ENCODE measurements at places on chromosomes 5 and 9.

DNA sequence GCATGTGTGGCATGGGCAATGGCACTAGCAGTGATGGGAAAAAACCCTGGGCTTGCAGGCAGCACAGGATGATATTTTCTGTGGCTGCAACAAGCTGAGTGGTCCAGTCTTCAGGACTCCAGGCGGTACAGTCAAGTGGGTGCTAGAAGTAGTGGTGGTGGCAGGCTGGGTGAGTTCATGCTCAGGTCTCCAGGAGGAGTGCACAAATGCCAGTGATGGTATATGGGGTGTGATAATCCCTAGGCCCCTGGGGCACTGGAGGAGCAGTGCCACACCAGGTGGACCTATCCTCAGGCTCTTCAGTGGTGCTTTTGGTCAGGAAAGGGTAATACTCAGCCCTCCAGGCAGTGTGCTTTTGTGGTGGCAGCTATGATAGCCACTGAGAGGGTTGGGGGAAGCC, 496.4 kb downstream of the PRR16 start:
- no peak for DNase-seq

- no peak for DNase-seq
These were observed 44.3 kb upstream of the EXOC3 start for GRCh38 chr5:398475-399295.

DNA sequence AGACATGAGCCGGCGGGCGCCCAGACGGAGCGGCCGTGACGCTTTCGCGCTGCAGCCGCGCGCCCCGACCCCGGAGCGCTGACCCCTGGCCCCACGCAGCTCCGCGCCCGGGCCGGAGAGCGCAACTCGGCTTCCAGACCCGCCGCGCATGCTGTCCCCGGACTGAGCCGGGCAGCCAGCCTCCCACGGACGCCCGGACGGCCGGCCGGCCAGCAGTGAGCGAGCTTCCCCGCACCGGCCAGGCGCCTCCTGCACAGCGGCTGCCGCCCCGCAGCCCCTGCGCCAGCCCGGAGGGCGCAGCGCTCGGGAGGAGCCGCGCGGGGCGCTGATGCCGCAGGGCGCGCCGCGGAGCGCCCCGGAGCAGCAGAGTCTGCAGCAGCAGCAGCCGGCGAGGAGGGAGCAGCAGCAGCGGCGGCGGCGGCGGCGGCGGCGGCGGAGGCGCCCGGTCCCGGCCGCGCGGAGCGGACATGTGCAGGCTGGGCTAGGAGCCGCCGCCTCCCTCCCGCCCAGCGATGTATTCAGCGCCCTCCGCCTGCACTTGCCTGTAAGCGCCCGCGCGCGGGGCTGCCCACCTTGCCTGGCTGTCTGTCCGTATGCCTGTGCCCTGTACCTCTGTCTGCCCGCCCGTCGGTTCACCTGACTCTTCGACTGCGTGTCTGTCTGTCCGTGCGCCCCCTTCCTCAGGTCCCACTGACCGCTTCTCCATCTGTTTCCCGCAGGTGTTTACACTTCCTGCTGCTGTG, 412 bp downstream of the FGF18 start:
- peak; percentile 58 for DNase-seq

- peak; percentile 95 for DNase-seq
These were observed 100.4 kb downstream of the TTLL11 start for GRCh38 chr9:121992571-121993212.

GRCh38 chr5:86879086-86879485, 261.3 kb downstream of the COX7C start:
- DNase-seq = no peak

DNA sequence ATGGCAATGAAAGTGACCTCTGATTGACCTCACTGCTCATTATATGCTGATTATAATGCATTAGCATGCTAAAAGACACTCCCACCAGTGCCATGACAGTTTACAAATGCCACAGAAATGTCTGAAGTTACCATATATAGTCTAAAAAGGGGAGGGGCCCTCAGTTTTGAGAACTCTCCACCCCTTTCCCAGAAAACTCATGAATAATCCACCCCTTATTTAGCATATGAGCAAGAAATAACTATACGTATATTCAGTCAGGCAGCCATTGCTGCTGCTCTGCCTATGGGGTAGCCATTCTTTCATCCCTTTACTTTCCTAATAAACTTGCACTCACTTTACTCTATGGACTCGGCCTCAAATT, 163.1 kb downstream of the ESM1 start:
- no peak for DNase-seq

DNA sequence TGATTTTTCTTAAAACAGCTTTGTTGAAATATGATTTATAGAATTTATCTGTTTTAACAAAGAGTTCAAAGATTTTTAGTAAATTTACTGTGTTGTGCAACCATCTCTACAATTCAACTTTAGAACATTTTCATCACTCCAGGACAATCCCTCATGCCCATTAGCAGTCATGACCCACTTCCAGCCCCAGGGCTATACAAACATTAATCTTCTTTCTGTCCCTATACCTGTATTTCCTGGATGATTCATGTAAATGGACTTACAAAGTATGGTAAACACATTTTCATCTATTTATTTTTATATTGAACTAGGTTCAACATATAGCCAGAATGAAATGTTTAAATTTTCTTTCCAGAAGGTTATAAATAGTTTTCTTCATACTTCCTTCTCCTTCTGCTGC, 127.8 kb upstream of the CCDC180 start:
- no peak for DNase-seq

DNA sequence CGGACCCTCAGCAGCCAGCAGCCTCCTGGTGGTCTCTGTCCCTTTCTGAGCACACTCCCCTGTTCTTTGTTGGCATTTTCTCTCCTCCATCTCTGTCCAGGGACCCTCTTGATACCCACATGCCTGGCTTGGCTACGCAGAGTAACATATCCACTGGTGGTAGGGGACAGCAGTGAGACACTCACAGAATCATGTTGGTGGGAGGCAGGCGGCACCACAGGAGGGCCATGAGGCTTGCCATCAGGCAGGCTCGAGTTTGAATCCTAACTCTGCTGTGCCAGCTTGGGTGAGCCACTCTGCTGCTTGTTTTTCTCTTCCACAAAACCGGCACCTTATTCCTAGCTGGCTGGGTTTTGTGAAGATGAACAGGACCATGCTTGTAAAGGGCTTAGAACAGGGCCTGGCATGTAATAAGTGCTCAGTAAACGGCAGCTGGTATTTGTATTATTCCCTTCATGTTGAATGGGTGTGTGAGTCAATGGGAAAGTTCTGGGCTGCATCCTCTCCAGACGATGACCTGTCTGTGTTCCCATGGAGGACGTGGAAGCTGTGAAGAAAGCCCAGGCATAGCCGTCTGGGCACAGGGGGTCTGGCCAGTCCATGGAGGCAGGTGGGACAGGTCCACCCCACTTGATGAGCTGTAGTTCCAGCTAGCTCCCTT, 2.3 kb downstream of the COL27A1 start:
- DNase-seq = no peak

- no peak for DNase-seq
These were observed 41.5 kb downstream of the SAR1B start for GRCh38 chr5:134590992-134591659.

DNA sequence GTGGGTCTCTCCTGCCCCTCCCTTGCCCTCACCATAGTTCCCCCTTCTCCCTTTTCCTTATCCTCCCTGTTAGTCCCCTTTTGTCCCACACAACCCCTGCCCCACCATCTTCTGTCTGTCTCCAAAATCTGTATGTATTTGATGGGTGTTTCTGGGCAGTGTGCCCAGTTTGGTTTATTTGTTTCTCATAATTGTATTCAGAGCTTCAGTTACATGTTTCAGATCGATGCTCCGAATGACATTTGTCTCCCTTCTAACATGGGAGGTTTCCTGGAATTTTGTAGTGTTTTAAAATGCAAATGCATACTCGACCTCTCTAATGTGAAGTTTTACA, 22.2 kb downstream of the FBXL7 start:
- no peak for DNase-seq

- no peak for DNase-seq
These were observed 398 bp downstream of the TOR1A start for GRCh38 chr9:129823542-129823934.

- DNase-seq = no peak
These were observed 373.4 kb upstream of the ACO1 start for GRCh38 chr9:32011049-32011448.

GRCh38 chr5:34998058-34998789, 49.5 kb downstream of the AGXT2 start:
- DNase-seq = no peak

- DNase-seq = no peak
These were observed 69.0 kb downstream of the DOCK2 start for GRCh38 chr5:169706071-169706470.

DNA sequence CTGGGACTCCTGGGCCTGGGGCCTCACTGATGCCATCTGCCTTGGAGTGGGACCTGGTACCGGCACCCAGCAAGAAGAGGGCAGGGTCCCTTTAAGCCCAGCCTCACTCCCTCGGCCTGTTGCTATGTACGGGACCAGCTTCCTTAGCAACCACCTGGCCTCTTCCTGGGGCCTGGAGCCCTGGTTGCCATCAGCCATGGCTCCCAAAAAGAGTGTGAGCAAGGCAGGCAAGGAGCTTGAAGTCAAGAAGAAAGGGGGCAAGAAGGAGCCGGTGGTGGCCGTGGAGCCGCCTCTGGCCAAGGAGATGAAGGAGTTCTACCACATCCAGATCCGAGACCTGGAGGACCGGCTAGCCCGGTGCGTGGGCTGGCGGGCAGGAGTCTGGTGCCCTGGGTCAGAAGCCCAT, at the start of gene CFAP157:
Gene CFAP157, plus strand, starts transcription at position 153 of the 406 bp plus-strand sequence. Its CDS starts 44 bp downstream, at position 197.
- DNase-seq = no peak

DNA sequence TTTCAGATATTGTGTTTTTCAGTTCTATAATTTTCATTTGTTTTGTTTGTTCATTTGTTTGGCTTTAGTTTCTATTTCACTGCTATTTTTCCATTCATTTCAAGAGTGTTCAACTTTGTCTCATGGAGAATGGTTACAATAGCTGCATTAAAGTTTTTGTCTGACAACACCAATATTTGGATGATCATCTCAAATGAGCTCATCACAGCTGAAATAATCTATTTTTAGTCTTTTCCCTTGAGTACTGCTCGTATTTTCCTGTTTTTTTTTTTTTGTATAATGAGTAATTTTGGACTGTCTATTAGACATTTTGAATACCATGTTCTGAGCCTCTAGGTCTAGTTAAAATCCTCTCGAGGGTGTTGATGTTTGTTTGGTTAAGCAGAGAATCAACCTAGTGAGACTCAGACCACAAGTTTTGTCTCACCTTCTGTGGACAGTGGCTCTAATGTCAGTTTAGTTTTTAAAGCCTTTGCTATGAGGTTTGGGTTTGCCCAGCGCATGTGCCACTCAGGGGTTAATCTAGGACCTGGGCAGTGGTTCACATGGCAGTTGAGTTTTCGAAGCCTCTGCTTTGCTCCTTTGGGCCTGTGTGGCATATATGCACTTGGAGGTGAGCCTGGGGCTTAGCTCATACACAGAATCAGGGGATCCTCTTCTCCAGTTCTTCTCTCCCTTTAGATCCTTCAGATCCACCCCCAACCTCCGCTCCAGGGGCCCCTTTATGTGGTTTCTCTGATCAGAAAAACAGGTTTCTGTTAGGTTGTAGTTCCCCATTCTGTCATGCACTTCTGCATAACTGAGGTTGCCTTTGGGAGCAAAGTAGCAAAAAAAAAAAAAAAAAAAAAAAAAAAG, 79.8 kb downstream of the ARSB start:
- peak; percentile 58 for DNase-seq

- peak; percentile 38 for DNase-seq
These were observed 16.7 kb upstream of the SCGB3A1 start for GRCh38 chr5:180607861-180608571.

DNA sequence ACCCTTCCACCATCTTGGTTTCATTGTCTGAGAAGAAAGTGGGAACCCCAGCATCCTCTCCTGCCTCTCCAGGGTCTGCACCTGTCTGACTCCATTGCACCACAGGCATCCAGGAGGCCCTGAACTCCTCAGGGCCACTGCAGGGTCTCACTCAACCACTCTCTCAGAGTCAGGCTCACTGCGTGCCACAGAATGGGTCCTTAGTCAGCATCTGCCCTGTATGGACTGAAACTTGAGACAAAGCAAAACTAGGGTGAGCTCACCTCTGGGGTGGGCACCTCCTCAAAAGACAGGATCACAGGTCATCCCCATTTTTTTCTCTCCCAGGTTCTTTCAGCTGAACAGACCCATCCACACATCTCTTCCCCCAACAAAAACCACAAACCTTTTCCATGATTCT, 59.2 kb upstream of the CPEB4 start:
- DNase-seq = no peak

DNA sequence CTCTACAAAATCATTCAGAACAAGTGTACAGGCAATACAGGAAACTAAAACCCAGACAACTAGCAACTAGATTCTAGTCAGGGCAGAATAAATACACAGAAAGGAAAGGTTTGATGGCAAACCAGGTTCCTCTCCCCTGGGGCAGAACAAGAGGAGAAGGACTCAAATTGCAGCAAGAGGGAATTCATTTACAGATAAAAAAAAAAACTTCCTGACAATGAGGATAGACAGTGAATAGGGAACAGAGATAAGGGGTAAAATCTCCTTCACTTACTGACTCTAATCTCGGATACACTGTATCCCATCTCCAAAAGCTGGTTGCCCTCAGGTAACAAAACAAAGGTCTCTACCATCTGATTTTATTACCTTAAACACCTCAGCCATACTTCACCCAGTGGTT, 244.0 kb downstream of the SEC61B start:
- DNase-seq = no peak

GRCh38 chr5:114146398-114146797, 215.5 kb upstream of the KCNN2 start:
- no peak for DNase-seq

GRCh38 chr9:119722384-119722783, 353.1 kb upstream of the BRINP1 start:
- DNase-seq = no peak

DNA sequence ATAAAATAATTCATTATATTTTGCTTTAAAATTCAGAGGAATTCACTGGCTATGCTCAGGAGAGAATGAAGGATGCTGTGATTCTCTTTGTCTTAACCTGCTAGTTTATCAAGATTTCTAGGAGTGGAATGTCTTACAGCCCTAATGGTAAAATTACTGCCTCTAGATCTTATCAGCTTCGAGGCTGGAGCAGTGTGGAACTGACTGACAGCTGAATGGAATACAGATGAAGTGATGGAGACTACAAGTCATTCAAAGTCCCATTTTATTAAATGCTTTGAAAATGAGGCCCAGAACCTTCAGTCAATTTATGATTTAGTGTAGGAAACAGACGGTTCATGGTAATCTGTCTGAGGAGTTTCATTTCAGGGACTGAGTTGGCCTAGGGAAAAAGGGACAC, 202.1 kb downstream of the RFX3 start:
- DNase-seq = no peak

DNA sequence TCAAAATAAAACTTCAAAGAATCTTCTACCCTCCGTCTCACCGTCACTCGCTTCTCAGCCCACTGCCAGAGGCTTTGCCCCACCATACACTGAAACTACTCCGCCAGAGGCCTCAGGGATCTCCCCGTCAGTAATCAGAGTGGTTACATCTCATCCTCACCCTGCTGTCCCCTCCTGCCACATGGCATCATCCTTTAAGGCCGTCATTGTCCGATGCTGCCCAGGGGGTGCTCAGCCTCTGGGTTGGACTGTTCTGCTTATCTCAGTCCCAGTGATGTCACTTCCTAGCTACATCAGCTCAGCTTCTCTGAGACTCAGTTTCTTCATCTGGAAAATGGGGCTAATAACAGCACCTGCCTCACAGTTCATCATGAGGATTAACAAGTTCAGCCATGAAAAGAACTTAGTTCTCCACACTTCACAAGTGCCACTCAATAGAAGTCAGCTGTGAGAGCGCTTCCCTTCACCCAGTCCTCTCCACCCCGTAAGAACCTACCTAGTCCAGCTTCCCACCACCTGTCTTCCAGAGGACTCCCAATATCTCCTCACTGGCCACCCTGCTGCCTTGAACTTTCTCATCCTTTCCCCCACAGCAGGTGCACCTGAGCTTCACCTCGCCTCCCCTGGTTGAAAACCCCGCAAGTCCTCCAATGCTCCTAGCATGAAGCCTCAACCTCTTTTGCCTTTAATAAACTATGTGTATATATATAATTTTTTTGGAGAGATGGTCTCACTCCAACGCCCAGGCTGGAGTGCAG, 2.8 kb upstream of the IL3 start:
- no peak for DNase-seq
